ENCODE measurements at places on chromosomes 12 and 14. TPM values are rescaled to one million over a fixed set of nuclear protein-coding genes. Genes with fewer than 3 reads are reported as not detected.

- no peak for DNase-seq
Observed at GRCh38 chr12:123898673-123899072, 74.0 kb downstream of the CCDC92 start.

ACOT6 gene
- total RNA-seq, result not detected

TAS2R50 gene
- 0.36 TPM for total RNA-seq

- peak; percentile 74 for DNase-seq
Observed at GRCh38 chr12:110079477-110080400, 31.4 kb upstream of the C12orf76 start.

DNA sequence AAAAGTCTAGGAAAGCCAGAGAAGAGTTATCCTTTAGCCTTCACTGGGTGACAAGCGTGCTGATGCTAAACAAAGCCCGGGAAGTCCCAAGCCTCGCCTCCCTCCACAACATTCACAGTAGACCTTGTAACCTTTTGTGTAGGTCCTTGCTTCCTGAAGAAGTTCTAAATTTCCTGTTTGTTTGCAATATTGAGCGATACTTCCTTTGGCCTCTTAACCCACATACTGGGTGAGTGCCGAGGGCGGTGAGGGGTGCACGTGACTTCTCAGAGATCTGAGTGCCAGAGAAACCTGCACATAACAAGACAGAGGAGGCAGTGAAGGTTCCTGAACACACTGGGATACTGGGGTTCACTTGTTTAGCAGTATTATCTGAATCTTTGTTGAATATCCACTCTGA, 134.3 kb downstream of the PLXNC1 start:
- DNase-seq, result no peak

DNA sequence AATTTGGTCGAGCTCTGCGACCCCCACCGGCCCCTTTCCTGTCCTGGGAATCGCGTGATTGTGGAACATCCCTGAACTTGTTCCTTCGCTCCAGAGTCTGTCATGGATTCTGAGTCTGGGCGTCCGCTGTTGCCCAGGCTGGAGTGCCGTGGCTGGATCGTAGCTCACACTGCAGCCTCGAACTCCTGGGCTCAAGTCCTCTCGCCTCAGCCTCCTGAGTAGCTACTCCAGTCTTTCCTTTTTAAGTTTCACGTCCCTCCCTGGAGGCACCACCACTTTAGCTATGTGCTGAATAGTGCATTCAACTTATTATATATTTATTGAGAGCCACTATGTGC, 698 bp downstream of the ACOT6 start:
- DNase-seq, result no peak

AMDHD1 gene
- 1.5 TPM for total RNA-seq

GPR84 gene
- 0.62 TPM for total RNA-seq

SVOP gene
- not detected for total RNA-seq

DNA sequence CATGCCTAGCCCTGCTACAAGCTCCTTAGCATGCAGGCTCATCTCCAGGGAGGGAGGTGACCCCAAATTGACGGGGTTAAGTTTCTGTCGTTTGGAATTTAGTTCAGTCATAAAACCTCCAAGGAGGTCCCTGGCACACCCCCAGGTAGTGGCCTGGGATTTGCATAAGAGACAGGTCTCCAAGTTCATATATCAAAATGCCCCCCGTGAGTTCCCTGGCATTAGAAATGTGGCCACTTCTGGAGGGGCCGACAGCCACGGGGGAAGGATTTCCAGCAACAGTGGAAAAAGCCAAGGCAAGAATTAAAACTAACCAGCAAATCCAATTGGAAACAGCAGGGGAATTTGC, 228.8 kb downstream of the BCL11B start:
- no peak for DNase-seq

DNA sequence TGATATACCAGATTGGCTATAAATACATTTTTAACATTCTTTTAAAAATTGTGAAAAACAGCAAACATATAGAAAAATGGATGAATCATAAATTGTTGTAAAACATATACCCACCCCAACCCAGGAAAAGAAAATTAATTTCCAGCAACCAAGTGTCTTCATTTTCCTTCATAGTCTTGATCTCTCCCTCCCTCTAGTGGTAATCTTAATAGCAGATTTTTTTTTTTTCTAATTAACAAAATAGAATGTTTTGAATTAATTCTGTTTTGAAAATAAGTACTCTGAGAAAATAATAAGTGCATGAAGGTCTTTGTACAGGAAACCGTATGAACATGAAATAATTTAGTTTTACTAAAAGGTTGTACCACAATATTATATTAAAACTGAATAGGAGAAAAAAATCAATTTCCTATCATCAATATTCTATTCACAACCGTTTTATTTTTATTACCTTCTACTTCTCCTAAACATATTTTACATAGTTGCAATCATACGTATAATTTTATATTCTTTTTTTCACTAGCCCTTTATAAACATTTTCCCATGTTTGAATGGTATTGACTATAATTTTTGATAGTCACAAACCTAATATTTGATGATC, 7.0 kb downstream of the ETNK1 start:
- DNase-seq, result no peak

DNA sequence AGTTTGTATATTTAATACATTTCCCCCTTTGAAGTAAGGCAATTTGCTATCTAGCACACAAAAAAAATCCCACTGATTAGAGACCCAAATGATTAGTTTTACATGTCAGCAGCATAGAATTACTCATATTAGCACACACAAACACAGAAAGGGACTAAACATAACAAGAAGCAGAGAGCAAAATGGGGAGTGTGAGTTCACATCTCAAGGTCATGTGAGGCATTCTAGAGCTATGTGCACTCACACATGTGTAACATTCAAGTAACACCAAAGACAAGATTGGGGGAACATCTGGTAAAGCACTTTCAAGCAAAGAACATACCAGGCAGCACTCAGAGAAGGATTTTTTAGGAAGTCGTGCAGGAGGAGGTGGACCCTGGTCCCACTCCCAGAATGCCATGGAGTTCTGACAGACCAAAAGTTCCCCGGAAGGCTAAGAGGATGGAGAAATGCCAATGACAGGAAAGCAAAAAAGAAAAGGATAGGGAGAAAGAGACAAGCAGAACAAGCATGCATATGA, 105.8 kb upstream of the SINHCAF start:
- DNase-seq, result no peak

- DNase-seq, result no peak
Observed at GRCh38 chr14:64915797-64916196, 1.5 kb downstream of the CHURC1 start.

NTN4 gene
- total RNA-seq, result not detected

HCAR3 gene
- not detected for total RNA-seq

- no peak for DNase-seq
Observed at GRCh38 chr12:52216807-52217206, 16.2 kb upstream of the KRT7 start.

- DNase-seq, result no peak
Observed at GRCh38 chr12:22765421-22766130, 140.6 kb downstream of the ETNK1 start.

GALC gene
- total RNA-seq, result 8.6 TPM

DNA sequence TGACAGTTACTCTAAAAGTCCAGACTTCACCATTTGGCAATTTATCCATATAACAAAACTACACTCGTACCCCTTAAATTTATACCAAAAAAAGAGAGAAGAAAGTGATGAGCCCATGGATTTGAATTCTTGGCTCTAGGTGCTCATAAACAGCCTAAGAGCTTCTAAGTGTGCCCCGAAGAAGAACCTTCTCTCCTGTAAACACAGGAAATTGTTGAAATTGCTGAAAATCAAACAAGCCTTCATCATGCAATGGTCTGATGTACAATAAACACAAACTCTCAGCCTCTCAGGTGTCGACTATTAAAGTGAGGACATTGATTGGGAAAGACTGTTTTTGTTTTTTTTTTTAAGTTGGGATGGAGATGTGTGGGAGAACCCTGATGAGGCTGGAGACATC, 21.8 kb downstream of the PDE6H start:
- no peak for DNase-seq

GRCh38 chr14:101254805-101255764, 306.2 kb upstream of the DIO3 start:
- DNase-seq, result no peak

- DNase-seq, result no peak
Observed at GRCh38 chr12:123659996-123660727, 10.8 kb upstream of the TCTN2 start.

DNA sequence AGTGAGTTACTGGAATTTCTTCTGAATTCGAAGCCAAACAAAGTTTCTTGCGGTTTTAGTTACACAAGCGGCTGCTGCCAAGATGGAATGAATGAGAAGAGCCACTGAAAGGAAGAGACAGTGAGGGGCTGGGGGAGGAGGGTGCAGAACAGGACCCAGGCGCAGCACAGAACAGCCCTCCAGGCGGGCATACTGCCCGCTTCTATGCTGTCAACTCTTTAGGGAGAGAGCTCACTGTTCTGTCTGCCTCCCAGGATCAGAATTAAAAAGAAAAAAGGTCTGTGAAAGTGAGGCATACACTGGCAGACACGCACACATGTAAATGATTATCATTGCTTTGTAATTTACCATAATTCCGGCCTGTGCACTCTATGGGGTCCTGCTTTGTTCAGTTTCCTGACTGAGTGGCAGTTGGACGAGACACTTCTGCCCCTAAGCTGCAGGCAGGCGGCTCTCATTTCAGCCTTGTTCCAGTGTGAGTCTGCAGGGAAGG, 231.6 kb downstream of the CACNA1C start:
- DNase-seq, result no peak

DNA sequence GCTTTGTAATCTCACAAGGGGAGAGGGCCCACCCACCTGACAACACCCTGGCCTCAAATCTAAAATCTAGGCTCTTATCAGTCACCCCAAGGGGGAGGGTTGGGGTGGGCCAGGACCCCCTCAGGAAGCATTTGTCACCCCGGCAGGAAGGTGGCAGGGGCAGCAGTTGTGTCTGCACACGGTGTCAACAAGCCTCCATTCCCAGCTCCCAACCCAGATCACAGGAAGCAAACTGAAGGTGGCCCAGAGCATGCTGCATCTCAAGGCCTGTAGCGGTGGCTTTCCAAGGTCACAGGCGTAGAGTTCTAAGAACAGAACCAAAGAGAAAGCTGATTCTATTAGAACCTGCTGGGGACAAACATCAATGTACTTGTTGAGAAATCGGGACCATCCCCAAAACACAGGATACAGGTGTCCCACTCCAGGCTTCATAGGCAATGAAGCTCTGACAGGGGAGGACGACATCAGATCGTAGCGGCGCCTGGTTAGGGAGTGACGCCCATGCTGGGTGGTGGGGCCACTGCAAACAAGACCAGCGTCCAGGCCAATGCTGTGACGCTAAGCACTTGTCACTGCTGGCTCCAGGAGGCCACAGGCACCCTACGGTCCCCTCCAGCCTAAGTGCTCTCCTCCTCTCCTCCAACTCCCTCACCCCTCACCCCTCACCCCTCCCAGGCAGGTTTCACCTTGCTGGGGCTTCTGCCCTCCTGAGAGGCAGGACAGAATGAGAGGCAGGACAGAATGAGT, 52.9 kb downstream of the CCDC88C start:
- DNase-seq, result no peak

DNA sequence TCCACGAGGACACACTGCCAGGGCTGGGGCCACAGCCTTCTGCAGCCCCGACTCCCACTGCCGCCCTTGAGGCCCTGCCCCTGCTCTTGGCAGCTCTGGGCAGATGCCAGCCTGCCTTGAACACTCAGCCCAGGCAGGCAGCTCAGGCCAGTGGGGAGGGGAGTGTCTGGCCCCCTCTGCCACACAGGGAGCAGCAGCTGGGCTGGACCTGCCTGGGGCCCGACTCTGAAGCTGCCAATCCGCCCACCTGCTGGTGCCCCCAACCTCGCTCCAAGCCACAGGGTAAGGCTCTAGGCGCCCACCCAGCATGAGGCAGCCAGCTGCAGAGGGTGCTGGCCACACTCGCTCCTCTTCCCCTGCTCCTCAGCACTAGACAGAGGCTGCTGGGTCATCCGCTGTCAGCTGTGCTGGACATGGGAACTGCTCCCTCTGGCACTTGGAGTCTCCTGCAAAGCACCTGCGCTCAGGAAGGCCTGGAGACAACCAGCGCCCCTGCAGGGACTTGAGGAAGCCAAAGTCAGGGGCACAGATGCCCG, 24.6 kb upstream of the NUDT14 start:
- no peak for DNase-seq

DNA sequence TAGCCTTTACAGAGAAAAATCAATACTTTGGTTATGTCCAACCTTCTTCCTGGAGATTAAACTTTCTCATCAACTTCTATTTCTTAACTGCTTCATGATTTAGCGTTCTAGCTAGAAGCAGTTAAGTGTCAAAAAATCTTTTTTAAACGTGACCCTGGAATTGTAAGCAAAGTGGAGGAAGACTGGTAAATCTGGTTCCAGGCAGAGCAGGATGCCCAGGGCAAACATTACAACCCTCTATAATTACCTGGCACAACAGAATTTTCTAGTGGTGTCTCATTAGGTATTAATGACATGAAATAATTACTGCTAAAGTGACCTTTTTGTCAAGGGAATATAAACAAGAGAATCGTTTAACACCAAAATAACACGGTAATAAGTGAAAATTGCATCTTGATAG, 320.8 kb downstream of the MED13L start:
- DNase-seq, result no peak

MYO1H gene
- total RNA-seq, result not detected

- DNase-seq, result no peak
Observed at GRCh38 chr14:102859911-102860310, 62.6 kb upstream of the AMN start.

DNA sequence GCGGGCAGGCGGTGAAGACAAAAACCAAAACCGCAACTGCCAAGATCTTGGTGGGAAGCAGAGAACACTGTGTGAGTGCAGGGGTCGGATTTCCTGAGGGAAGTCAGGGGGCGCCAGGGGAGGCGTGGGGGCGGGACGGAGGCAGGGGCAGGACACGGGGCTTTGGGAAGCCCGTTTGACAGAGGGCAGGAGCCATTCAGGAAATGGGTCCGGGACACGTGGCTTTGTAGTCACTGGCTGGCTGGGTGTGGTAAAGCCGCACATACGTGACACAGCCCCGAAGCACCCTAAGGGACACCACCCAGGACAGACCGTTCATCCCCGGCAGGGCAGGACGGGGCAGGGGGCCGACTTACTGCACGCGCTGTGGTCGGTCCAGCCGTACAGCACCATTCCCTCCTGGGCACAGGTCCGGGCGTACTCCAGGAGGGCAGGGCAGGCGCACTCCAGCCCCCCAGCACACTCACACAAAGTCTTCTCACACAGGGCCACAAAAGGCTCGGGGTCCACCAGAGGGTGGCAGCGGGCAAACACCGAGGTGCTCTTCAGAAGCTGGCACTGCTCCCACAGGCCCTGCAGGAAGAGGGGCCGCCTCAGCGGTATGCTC, 49.4 kb downstream of the VWF start:
- peak; percentile 45 for DNase-seq

- peak; percentile 45 for DNase-seq
Observed at GRCh38 chr14:55103005-55103640, 25.9 kb upstream of the LGALS3 start.

- DNase-seq, result no peak
Observed at GRCh38 chr12:19744705-19745218, 305.5 kb downstream of the AEBP2 start.

JAG2 gene
- total RNA-seq, result 2.5 TPM

KRT79 gene
- 0.95 TPM for total RNA-seq

MTA1 gene
- 148 TPM for total RNA-seq

B3GNT4 gene
- 0.92 TPM for total RNA-seq

GRCh38 chr14:51081209-51081608, 13.7 kb downstream of the TRIM9 start:
- DNase-seq, result no peak

All from activated naive CD8-positive, alpha-beta T cell treated with anti-CD3 and anti-CD28 coated beads for 36 hours (primary cell).